Forelimb muscle (tissue), 1 donor: ENCODE measurements at places on chromosomes 11 and 22.

DNA sequence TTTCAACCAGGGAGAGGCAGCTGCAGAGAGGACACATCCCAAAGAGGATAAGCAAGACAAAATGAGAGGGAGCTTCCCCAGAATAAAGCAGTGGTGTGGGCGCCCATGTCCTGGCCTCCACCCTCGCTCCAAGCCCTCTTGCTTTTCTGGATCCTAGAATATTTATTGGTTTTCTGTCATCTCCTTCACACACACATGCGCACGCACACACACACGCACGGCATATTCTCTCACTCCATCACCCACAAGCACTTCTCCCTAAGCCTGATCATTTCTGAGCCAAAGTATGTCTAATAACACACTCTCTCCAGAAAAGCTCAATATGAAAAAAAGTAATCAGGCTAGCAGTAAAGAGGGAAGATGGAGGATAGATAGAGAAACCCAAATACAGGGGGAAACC, 7.6 kb downstream of the IGSF9B start:
- no peak for DNase-seq

GRCh38 chr11:45658292-45658991, 7.0 kb downstream of the CHST1 start:
- peak; percentile 58 for DNase-seq

GRCh38 chr11:132589791-132590190, 942.5 kb downstream of the OPCML start:
- DNase-seq: no peak

GRCh38 chr11:134049303-134049702, 19.6 kb upstream of the JAM3 start:
- no peak for DNase-seq

DNA sequence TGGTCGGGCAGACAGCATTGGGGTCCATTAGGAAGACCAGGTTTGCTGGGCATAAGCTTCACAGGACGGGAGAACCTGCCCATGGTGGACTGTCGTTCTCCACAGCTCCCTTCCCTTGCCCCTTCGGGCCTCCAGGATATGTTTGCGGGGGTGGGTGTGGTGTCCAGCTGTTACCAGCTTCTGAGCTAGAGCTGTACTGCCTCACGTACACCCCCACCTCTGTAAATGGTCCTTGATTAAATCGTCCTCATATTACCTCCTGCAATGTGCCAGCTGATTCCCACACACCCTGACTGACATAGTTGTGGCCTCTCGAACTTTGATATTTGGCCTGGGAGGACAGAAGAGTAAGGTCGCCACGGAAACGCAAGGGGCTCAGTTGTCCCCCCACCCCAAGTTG, 16.2 kb upstream of the BCR start:
- no peak for DNase-seq

- no peak for DNase-seq
These were observed 9.0 kb downstream of the RCOR2 start for GRCh38 chr11:63907808-63908530.

DNA sequence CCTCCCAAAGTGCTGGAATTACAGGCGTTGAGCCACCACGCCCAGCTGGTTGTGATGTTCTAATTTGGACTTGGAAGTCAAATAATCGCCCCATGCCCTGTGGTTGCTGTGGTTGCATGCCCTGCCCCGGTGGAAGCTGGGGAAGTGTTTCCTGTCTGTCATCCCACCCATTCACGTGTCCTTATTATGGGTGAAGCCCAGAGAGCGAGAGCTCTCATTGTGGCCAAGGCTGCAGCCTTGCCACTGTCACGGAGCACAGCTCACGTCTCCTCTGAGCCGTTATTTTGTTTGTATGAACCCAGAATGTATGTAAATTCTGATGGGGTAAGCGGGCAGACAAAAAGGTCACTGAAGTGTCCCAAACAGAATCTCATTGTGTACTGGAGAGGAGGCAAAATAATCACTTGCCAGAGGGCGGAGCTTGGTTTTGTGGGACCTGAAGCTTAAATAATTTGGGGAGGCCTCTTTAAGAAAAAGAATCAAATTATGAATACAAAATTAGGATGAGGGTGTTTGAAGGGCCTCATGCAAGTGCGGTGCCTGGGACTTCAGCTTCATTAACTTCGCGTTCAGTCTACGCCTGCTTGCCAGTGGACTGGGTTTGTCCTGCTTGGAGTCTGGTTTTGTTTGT, 25.8 kb upstream of the TREH start:
- DNase-seq: no peak

- no peak for DNase-seq
These were observed 36.5 kb downstream of the SYTL2 start for GRCh38 chr11:85774256-85775101.

DNA sequence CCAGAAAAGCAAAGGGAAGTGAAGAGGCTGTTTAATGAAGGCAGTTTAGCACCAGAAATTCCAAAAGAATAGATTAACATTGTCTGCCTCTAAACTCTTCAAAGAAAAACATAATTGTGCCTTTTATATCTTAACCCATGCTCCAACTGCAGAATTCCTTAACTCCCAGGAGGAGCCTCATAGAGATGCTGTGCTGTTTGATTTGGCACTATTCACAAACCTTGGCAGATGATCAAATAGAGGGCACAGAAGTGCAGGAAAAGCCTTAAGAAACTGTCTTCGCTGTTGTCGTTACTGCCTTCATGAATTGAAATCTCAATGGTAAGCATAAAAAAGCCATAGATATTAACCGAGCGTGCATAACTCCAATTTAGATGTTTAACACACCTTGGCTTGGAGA, 124.1 kb upstream of the MPPED2 start:
- no peak for DNase-seq

- no peak for DNase-seq
These were observed 49.7 kb downstream of the TRIOBP start for GRCh38 chr22:37746366-37747079.

- DNase-seq: no peak
These were observed 12.0 kb downstream of the BRSK2 start for GRCh38 chr11:1401656-1402221.

DNA sequence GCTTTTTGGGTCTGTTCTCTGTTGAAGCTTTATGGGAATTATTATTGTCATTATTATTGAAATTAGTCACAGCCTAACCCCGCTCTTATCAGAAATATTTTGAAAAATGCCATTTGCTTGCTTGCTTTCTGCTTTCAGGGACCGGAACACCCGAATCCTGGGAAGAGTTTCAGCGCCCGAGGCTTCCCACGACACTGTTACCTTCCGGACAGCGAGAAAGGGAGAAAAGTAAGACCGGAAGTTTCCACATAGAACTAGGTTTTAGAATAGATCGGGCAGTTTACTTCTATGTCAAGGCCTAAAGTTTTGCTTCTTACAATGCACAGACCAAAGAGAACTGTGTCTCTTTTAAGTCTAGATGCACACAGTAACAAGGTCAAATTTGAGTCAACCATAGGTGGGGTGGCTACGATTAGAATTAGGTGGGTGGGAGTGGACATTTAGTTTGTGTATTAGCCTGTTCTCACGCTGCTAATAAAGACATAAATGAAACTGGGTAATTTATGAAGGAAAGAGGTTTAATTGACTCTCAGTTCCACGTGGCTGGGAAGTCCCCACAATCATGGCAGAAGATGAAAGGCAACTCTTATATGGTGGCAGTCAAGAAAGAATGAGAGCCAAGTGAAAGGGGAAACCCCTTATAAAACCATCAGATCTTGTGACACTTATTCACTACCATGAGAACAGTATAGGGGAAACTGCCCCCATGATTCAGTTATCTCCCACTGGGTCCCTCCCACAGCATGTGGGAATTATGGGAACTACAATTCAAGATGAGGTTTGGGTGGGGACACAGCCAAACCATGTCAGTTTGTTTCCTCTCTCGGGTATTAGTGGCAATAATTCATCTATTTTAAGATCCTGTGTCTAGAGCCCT, 12.9 kb downstream of the MPEG1 start:
- DNase-seq: no peak

DNA sequence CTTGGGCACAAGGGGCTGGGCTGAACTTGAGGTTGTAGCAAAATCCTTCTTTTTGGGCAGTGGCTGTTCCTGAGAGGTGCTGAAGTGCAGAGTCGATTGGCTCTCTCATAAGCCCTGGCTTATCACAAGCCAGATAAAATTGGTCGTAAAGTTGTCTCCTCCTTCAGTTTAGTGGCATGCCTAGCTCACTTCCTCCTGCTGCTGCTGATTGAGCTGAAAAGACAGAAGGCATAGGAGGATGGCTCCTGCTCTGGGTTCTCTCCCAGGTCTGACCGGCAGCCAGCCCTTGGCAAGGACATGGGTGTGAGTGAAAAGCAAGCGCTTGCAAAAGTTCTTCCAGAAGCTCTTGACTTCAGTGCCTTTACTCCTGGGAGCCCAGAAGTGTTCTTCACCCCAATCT, 83.9 kb downstream of the LDLRAD3 start:
- no peak for DNase-seq

DNA sequence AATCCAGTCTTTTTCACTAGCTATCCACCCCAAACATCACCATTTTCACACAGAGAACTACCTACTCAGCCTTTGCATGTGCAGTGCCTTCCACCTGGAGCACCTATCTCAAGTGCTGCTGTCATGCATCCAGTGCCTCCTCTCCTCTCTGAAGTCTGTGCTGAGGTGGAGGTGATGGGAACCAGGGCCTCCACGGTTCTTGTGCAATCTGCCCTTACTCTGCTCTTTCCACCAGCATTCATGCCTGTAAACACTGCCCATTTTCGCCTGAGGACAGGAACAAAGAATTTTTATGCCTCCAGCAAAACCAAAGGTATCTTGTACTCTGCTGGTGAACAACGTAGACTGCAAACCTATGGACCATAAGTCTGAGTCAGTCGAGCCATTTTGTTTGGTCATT, 27.0 kb downstream of the PITPNB start:
- no peak for DNase-seq

GRCh38 chr11:96211436-96211835, 131.6 kb downstream of the MAML2 start:
- no peak for DNase-seq

DNA sequence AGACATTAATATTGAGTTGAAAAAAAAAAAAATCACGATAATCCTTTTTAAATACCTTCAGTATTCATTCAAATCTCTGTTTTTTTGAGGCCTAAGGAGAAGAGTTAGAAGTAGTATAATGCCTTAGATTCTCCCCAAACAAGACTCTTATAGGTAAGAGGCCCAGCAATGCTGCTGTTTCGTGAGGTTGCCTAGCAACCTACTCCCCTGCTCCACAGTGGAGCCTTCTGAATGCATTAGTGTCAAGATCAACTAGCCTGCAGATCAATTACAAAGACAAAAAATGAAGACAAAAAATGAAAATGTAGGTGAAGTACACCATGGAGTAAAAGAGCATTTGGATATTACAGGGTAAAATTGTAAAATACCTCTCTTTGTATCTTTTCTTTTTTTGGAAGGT, 229.8 kb upstream of the LUZP2 start:
- DNase-seq: no peak
